ENCODE measurements at places on chromosomes 1 and 21. TPM values are rescaled to one million over a fixed set of nuclear protein-coding genes. Genes with fewer than 3 reads are reported as not detected.

DNA sequence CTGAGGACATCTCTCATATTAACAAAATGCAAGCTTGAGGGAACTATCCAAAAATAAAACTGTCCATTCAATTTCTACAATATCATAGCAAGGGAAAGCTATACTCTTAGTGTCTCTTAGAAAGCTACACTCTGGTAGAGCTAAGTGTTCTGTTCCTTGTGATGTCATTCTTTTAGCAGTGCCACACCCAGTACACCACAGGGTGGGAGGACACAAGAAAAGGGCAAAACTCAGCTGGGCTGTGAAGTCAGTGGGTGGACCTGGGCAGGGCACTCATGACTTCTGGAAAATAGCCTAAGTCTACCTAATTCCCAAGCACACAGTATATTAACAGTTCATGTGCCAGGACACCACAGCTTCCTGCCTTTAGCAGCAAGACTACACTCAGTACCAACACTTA is 42.2 kb upstream of the TNFSF4 start:
- no peak for DNase-seq

The C1orf185 gene
- total RNA-seq: not detected

DNA sequence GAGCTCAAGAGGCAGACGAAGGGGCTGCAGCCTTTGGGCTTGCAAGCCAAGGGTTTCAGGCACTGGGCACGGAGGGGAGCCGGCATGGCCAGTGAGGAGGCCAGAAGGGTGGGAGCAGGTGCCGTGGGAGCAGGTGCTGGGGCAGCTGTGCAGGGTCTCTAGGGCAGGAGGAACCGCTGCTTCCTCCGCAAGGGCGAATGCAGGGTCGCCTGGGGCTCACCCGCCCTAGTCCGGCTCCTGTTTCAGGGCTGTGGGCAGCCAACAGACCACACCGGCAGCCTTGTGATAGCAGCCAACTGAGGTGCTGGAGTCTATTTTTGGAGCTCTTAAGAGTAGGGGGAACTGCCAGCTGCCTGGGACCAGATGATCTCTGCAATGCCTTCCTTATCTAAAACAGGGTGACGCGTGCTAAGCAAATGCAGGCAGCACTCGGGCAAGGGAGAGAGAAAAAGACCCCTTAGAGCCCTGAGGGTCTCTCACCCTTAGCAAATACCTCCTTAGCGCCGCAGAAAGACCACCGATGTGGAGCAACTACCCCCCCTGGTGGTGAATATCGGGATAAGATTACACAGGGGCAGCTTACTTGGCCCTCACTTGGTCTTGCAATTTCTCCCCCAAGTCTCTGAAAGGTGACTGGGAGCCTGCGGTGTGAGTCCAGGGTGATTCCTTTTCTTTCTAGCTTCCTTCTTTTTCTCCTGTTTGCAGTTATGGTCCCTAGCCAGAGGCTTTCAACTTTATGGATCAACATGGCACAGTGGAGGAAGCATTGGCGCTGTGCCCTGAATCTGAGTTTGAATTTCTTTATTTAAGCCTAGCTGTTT is 20.7 kb upstream of the MAPKAPK2 start:
- DNase-seq: peak; percentile 57

GRCh38 chr1:47782414-47783166 is 214.6 kb downstream of the TRABD2B start:
- no peak for DNase-seq

DNA sequence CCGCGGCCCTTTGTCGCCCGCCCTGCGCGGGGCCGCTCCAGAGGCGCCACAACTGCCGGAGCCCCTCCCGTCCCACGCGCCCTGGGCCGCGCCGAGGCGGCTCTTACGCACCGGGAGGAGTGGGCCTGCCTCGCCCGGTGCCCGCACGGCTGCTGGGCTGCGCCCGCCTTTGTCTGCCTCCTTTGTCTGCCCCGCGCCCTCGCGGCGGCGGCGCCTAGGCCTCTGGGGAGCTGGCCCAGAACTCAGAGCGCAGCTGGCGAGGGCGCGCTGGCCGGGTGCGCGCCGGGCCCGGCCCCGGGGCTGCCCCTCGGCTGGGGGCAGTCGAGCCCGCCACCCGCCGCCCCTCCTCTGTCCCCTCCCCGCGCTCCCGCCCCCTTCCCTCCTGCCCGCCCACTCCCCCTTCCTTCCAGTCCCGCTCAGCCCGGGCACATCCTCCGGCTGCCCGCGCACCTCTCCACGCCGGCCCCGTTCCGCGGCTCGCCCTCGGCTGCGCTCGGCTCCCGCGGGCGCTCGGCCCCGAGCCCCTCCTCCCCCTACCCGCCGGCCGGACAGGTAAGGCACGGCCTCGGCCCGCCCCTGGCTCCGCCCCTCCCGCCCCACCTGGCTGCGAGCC is at the start of gene DRAXIN:
Gene DRAXIN (plus strand): TSS at position 409 of the 613 bp plus-strand sequence. CDS start 14,549 bp downstream, outside the sequence.
- DNase-seq: peak; percentile 16

The TSPEAR gene
- total RNA-seq: not detected

DNA sequence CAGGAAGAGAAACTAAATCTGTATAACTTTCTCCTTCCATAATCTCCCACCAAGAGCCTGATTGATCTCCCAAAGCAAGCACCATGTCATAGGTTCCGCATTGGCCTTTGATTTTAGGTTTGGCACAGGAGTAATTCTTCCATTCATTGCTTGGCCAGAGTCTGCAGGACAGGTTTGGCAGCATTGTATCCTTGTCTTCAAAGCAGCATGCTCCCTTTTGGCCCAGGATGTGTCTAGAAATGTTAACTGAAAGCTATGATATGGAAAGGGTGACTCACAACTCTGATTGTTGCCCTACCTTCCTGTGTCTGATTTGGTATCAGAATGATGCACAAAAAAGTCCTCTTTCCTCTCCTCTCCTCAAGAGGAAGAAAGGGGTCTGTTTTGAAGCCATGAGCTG is 824.3 kb upstream of the PRMT6 start:
- no peak for DNase-seq

The LHX4 gene
- total RNA-seq: not detected

- no peak for DNase-seq
Measured at GRCh38 chr1:7279769-7280168, 491.3 kb upstream of the VAMP3 start.

The ABCA4 gene
- total RNA-seq: not detected

The TSSK3 gene
- total RNA-seq: not detected

The PADI2 gene
- 0.25 TPM for total RNA-seq

- no peak for DNase-seq
Measured at GRCh38 chr1:37052120-37052519, 17.8 kb upstream of the GRIK3 start.

- DNase-seq: no peak
Measured at GRCh38 chr1:93740601-93741031, 59.0 kb upstream of the BCAR3 start.

- no peak for DNase-seq
Measured at GRCh38 chr1:232292239-232292638, 337.7 kb downstream of the SIPA1L2 start.

The ETV3L gene
- total RNA-seq: not detected

GRCh38 chr1:216814576-216815259 is 91.5 kb upstream of the ESRRG start:
- no peak for DNase-seq

- DNase-seq: no peak
Measured at GRCh38 chr1:17045634-17046333, 8.0 kb downstream of the SDHB start.
